ENCODE measurements at places on chromosomes 12 and 14.

DNA sequence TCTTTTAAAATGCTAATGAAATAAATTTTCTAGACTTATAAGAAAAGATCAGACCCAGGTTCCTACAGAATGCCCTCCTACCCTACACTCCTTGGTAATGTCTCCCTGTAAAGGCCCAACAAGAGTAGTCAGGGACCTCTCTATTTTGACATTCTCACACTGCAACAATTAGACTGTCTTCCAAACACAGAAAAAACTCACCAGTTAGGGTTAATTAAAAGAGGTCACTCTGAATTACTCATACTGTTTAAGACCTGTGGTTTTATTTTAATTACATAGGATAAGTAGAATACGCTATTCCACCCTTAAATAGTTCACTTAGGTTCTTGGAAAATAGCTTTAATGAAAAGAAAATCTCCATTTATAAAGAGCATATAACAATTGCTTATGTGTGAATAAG, 142.4 kb downstream of the ITPR2 start:
- DNase-seq = no peak

GRCh38 chr14:102000902-102001301, 36.5 kb downstream of the DYNC1H1 start:
- no peak for DNase-seq

DNA sequence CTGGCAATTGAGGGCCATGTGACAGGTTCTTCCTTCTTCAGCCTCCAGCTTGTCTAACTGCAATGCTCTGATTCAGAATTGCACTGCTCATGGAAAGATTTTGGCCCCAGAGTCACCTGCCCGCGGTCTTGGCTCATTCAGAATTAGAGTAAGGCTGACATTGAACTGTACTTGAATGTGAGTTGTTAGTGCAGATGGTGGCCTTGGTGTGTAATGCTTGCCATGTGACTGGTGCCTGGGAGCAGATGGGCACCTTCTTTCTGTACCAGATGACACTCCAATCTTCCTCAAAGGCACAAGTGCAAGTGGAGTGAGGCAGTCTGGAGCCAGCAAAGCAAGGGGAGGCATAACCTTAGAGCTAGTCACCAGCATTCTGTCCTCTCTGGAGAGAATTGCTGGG, 36.5 kb upstream of the ANO4 start:
- no peak for DNase-seq

- no peak for DNase-seq
These were observed 189.2 kb upstream of the C14orf180 start for GRCh38 chr14:104390221-104390931.

DNA sequence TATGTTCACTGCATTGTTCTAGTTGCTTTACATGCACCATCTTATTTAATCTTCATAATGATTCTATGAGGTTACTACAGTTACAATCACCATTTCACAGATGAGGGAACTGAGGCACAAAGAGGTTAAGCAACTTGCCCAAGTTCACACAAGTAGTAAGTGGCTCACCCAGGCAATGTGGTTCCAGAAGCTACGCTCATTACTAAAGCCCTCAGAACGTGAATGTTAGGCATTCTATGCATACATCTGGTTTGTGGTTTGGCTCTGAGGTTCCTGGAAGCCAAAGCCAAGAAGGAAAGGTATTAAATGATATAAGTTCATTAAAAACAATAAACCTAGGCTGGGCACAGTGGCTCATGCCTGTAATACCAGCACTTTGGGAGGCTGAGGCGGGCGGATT, 14.4 kb upstream of the VRTN start:
- DNase-seq = no peak

DNA sequence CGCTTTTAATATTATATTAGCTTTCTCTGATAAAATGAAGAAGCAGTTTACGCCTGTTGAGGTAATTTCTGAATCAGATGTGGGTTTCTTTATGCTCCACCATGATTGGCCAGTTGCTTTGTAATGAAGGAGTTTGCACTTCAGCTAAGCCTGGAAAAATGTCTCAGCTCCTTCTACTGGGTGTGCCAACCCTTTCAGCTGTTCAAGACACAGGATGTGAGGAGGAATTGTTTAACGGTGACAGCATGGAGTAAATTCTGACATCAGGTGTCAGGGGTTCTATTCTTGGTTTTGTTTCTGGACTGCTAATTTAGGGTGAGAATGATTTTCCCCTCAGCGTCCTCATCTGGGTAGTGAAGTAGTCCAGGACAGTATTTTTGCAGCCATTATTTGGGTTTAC, 43.5 kb downstream of the FLRT2 start:
- DNase-seq = no peak

GRCh38 chr14:68951800-68952530, 27.1 kb downstream of the ACTN1 start:
- no peak for DNase-seq

DNA sequence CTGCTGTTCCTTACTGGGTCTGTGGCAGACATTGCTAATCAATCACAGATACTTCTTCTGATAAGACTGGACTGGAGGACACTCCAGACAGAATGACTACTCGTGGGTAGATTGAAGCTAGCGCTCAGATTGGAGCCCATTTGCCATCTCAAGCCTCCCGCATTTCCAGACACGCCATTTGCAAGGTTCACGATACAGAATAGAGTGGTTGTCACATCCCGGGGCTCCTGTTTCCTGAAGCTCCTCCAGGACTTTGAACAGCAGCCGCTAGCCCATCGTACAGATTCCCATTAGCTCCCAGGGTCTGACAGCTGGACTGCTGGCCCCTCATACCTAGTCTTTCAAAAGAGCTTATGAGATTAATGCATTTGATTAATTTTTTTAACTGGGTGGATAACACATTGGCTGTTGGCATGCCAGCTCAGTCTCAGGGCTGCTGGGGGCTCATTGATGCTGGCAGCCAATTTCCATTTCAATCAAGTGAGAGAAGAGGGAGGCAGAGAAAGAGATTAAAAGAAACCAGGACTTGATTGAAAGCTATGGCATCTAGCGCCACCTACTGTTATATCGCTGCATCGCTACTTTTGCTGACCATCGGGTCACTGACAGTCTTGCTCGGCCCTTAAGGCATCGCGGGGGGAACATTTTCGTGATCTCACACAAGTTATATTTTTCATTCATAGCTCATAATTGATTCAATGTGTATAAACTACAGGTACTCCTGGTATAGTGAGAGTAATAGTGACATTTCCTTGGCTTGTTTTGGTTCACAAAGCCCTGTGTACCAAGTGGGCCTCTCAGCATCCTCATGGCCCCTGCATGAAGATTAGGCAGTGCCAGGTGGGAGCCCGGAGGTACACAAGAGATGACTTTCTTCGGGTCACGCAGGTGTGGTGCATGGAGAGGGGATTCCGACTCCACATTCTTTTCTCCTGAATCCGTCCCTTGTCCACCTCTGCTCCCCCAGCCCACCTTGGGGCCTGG, 78.6 kb downstream of the CCDC60 start:
- DNase-seq = peak; percentile 83

GRCh38 chr12:106663385-106663784, 80.6 kb downstream of the RFX4 start:
- DNase-seq = no peak

GRCh38 chr12:2834581-2835491, at the start of gene NRIP2:
Gene NRIP2, minus strand, starts transcription at chr12:2835035. Its CDS starts 52 bp downstream, at chr12:2834983.
- peak; percentile 35 for DNase-seq

DNA sequence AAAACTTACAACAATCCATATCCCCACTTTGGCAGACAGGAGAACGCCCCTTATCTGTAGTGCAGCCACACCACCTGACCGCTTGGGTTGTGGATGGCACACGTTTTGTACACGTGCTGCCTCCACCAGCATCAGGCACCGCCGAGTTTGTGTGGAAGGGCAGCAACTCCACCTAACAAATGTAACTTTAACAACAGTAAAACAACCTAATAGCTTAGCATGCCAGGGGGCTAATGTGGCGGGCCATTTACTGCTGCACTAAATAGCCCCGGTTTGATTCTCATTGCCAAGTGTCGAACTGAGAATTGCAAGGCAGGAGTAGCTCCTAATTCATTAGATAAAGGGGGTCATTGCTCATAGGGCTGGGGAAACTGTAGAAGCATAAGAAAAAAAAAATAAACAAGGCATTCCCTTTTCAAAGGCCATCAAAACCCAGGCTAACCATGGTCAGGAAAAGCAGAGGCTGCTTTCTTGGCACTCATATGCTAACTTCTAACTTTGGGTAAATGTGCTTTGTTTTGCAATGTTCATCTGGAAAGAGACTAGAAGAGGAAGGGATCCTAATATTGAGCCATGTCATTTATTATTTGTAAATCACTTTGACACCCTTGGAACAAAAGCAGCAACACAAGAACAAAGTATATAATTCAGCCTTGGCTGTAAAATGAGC, 279.7 kb upstream of the SOX5 start:
- DNase-seq = peak; percentile 21

- no peak for DNase-seq
These were observed 814.5 kb downstream of the RPS29 start for GRCh38 chr14:48771717-48772116.

- no peak for DNase-seq
These were observed 92.8 kb downstream of the ASCL1 start for GRCh38 chr12:103050273-103050672.

- no peak for DNase-seq
These were observed 51.4 kb downstream of the MRPL42 start for GRCh38 chr12:93518725-93519124.

- no peak for DNase-seq
These were observed 67.1 kb upstream of the KRR1 start for GRCh38 chr12:75578546-75578945.

GRCh38 chr12:2288471-2288870, 235.7 kb downstream of the CACNA1C start:
- no peak for DNase-seq

- no peak for DNase-seq
These were observed 432.2 kb upstream of the ATXN7L3B start for GRCh38 chr12:74105434-74105833.

GRCh38 chr14:29821661-29822429, 105.8 kb downstream of the PRKD1 start:
- DNase-seq = no peak

DNA sequence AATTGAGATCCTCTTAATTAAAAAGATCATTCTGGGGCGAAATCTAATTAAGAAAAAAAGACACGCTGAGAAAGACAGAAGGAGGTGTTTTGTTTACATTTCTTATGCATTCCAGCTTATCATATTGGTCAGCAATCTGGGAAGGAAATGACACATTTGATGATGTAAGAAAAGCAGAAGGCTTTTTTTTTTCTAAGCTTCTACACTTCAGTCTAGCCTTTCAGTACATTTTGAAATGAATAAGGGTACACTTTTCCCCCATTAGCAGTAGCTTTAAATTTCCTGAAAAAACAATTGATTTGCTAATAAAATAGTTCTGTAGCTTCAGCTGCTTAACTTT, 5.9 kb upstream of the GSC start:
- no peak for DNase-seq

- DNase-seq = no peak
These were observed 211.0 kb upstream of the NUDT4 start for GRCh38 chr12:93166541-93167307.

- DNase-seq = no peak
These were observed 16.7 kb downstream of the CNIH1 start for GRCh38 chr14:54424479-54424901.

GRCh38 chr12:91562476-91562875, 379.9 kb upstream of the DCN start:
- no peak for DNase-seq

GRCh38 chr12:130747867-130748740, 32.0 kb upstream of the RIMBP2 start:
- peak; percentile 91 for DNase-seq

DNA sequence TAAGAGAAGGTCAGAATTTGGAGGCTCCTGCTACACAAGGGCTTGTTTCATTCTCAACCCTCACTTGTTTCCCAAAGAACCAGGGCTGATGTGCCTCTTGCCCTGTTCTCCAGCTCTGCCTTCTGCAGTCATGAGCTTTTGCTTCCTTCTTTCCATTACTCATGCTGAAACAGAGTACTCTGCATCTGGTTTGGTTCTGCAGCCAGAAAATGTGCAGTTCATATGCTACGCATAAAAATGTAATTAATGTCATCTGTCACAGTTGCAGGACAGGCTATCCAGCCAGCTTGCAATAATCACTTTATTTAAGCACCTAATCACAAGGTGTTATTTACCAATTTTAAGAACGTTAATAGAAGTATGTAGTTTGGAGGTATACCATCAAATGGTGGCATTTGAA, 150.2 kb downstream of the SRGAP1 start:
- no peak for DNase-seq

GRCh38 chr14:75277008-75277814, 1.4 kb upstream of the FOS start:
- DNase-seq = peak; percentile 95

- DNase-seq = peak; percentile 85
These were observed 6.0 kb upstream of the SLC6A12 start for GRCh38 chr12:219891-220352.

GRCh38 chr12:115763376-115763775, 514.1 kb downstream of the MED13L start:
- DNase-seq = no peak

DNA sequence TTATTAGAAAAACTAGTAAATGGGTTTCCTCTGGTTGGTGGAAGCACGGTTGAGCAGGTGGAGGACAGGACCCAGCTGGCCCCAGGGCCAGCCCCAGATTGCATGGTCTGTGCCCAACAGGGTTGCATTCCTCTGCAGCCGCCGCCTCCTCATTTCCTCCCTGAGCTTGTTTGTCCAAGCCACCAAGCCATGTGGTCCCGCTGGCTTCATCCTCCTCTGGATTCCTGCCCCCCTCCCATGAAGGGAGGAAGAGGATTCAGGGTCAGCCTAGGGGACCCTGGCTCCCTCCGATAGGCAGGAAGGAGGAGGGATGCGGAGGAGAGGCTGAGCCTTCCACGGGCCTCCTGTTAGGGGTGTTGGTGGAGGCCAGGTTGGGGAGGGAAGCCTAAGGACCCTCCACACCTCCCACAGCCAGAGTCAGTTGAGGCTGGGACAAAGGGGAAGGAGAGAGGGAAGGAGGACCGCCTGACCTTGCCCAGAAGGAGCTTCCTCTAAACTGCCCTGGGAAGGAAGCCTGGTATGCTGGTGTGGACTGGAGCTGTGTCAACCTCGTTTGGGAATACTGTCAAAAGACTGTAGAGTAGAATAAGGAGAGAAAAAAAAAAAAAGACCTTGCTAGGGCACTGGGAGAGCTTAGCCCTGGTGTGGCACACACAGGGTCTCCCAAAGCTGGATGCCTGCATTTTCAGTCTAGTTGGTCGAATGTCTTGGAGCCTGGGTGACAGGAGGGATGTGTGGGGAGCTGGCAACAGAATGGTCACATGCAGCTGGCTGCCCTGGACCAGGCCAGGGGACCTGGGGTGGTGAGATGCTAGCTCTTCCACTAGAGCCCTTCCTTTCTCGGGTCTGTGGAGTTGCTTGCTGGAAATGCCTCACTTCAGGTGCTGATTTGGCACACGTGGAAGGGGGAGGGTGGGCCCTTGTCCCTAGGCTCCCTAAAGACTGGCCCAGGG, 42.4 kb downstream of the PLEKHG3 start:
- no peak for DNase-seq

- DNase-seq = peak; percentile 57
These were observed 146.7 kb upstream of the USP15 start for GRCh38 chr12:62113366-62114011.

DNA sequence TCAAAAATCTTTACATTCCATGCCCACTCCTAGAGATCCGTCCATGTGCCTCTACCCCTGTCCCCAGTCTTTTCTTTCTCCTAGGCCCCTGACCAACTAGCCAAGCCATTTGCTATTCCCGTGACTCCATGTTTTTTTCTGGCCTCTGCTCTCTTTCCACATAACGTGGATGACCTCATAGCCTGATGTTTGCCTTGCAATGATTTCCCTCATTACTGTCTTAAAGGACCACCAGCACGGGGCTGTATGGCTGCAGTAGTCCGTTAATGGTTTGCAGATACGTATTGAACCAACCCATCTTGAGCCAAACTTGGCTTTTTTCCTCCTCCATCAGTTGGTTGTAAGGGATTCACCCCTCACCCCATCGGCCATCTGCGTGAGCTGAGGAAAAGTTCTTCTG, 226.0 kb downstream of the PCNX1 start:
- DNase-seq = no peak

GRCh38 chr12:27652174-27652763, 44.0 kb upstream of the REP15 start:
- peak; percentile 31 for DNase-seq

Data from ELF-1 (cell line).